ENCODE measurements at places on chromosomes 1 and 21.

DNA sequence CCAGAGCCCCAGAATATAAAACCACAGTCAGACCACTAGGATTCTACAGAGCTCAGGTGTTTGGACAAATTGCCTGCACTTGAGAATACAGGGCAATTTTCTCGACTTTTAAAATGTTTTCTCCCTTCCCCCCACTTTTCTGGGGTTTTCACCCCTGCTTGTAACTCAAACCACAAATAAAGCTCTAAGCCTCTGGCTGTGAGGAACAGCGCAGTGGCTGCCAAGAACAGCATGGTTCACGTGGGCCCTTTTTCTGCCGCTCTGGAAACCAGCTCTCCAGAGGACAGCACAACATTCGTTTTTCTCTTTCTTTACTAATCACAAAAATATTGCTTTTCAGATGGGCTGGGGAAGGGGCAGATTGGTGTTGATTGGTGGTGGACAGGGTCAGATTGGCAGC is 102.2 kb upstream of the JUN start:
- no peak for DNase-seq

- no peak for DNase-seq
Measured at GRCh38 chr1:113701429-113701828, 57.9 kb downstream of the PHTF1 start.

DNA sequence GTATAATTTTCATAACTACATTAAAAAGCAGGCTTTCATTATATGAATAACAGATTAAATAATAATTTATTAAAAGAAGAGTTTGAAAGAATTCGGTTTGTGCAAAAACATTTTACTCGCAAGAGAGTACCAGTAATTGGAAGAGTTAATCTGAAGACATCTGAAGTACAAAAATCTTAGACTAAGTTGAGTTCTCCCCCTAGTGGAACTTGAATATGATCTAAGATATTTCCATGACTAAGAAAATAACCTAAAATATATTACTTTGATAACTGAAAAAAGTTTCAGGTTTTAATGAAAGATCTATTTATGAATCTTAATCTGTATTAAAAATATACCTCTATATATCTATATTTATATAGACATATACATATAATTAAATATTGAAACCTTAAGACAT is 112.5 kb upstream of the GFI1 start:
- no peak for DNase-seq

DNA sequence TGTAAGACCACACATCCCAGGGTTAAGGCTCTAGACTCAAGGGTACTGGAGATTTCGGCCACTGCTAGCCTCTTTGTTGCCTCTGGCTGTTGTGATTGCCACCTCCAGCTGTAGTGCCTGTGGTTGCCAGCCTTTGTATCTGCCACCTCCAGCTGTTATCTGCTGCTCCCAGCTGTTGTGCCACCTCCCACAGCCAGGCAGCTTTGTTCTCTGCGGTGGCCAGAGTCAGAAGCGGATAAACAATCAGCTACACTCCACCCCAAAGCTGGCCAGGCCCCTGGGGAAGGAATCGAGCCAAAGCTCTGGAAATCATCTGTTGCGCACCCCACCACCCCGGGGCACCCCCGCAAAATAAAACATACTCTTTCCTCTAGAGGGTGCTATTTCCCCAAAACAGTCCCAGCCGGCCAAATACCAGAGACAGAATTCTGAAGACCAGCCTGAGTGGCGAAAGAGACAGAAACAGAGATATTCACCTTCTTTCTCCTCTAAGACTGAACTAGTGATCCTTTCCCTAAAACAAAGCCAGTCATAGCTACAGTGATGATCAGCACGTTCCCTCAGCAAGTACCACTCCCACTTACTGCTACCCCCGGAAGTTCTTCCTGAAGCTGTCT is 14.8 kb upstream of the PIGM start:
- DNase-seq = no peak

- no peak for DNase-seq
Measured at GRCh38 chr1:115429241-115429640, 91.2 kb upstream of the NGF start.

GRCh38 chr1:30665216-30666010 is 58.0 kb downstream of the MATN1 start:
- DNase-seq = no peak

DNA sequence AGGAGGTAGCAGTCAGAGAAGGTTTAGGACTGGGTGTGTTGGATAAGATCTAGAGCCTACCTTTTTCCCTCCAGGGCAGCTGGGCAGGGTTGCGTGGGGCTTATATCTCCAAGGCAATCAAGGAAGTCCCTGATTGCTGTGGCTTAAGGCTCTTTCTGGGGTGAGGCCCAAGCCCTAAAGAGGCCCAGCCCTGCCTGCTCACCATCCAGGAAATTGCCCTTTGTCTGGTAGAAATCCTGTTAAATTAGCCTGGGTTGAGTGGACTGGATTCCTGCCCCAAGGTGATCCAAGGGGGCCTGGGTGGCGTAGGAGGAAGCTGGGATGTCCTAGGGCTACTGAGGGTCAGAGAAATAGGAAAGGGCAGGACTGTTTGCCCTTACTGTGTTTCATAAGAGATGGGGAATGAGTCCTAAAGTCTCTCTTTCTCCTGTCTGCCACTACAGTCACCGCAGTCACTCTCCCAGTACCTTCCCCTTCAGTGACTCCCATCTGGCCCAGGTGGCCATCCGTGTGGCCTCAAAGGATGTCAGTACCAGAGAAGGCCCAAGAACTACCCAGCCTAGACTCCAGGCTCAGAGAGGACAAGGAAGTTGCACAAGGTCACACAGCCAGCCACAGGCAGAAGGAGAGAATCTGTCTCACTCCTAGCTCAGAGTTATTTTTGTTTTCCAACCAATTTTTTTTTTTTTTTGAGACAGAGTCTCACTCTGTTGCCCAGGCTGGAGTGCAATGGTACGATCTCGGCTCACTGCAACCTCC is 25.8 kb downstream of the MFSD2A start:
- no peak for DNase-seq
